ENCODE measurements at places on chromosomes 1 and 21. TPM values are rescaled to one million over a fixed set of nuclear protein-coding genes. Genes with fewer than 3 reads are reported as not detected.

Gene PRRX1
- 270 TPM for total RNA-seq

Gene EPHA8
- not detected for total RNA-seq

Gene CD34
- 0.17 TPM for total RNA-seq

Gene JAM2
- total RNA-seq: 1.5 TPM

Gene KLHDC9
- total RNA-seq: 4.5 TPM

Gene BMP8A
- not detected for total RNA-seq

Gene EPHB2
- 47.3 TPM for total RNA-seq

Gene SIPA1L2
- total RNA-seq: 1.3 TPM

Gene SCCPDH
- 61.4 TPM for total RNA-seq

Gene RHBDL2
- total RNA-seq: 0.73 TPM

Gene GPR25
- total RNA-seq: not detected

Gene FAM72C
- 1.5 TPM for total RNA-seq

Gene FGGY
- total RNA-seq: 31.0 TPM

Gene CCDC17
- total RNA-seq: 0.99 TPM

Gene TRPM2
- under 0.01 TPM for total RNA-seq

Gene ESRRG
- total RNA-seq: 0.29 TPM

Gene S100A9
- not detected for total RNA-seq

Gene PRKCZ
- 1.5 TPM for total RNA-seq

Gene MIXL1
- total RNA-seq: not detected
